M059J (cell line): ENCODE measurements at places on chromosomes 12 and 14. TPM values are rescaled to one million over a fixed set of nuclear protein-coding genes. Genes with fewer than 3 reads are reported as not detected.

- no peak for DNase-seq
Measured at GRCh38 chr12:66380769-66381535, 78.7 kb downstream of the HELB start.

DNA sequence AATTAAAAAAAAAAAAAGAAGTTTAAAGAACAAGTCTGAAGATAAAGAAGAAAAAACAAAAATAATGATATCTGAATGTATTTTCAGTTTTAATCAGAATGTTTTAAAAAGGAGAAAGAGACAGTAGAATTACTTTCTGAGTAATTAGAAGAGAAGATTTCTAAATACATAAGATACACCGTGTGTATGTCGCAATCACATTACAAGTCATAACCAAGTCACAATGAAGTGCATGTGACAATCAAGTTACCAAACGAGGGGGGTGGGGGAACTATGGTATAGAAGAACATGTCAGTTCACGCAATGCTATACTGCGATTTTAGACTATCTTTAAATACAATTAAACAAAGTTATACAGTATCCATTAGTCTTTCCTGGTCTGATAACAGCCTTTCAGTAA lies 1464.1 kb upstream of the FLRT2 start:
- DNase-seq, result no peak

Gene NTF3
- total RNA-seq, result 1.5 and 1.7 TPM in 2 replicates

DNA sequence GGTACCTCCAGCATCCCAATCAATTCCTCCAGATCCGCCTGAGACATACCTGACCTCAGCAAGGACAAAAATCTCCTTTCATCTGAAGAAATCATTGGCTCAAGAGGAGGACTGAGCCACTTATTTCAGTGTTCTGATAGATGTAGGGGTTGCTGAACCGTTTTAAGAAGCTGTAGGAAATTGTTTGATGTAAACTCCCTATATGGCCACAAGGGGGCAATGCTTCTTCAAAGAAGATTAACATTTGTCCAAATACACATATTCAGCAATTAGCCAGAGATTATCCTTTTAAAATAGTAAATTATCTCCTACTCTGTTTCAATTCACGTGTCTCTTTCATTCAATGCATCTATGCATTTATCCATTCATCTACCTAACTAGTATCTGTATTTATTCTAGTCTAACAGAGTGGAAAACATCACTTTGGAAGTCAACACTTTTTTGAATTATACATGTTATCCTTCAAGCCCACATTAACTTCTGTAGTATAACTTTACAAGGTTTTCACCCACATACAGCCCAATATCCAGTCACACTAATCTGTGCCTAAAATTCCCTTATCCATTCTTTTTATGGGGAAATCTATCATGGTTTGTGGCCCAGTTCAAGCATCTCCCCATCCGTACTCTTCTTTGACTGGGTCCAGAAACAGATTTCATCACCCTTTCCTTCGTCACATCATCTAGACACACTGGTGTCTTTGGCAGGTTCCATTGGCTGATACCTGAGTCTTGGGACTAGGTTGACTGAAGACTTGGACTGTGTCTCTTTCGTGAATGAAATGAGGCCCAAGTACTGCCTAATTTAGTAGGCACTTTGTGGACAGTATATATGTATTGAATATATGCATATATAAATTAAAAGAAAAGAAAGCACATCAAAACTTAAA lies 411.0 kb upstream of the OR4E1 start:
- DNase-seq, result peak; percentile 39

Gene CLEC1B
- total RNA-seq, result not detected in 2 replicates
